ENCODE measurements at places on chromosomes 12 and 14.

- no peak for DNase-seq
Observed at GRCh38 chr12:42296503-42297109, 29.3 kb downstream of the ZCRB1 start.

- DNase-seq, result no peak
Observed at GRCh38 chr14:68094752-68095151, 275.2 kb downstream of the RAD51B start.

DNA sequence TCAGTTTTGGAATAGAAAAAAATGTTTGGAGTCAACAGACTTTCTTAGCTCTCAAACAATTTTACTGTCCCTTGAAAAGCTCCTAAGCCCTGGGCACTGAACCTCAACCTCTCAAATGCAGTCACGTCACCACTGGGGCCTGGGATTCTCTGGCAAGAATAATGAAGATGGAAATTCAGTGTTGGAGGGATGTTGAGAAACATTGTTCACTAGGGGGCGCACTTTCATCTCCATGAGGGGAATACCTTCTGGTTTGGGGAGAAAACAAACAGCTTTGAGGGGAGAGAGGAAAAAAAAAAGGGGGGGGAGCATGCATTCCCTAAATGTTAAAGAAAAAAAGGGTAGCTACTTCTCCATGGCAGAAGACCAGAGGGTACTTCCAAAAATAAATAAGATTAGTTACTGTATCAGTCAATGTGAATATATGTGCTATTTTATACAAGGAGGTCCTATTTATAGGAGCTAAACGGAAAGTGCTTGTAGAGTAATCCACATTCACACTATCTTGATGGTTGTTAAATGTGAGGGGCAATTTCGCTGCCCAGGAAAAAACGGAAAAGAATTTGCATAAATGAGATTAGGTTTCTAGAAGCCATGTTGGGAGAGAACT lies 5.8 kb upstream of the TBPL2 start:
- no peak for DNase-seq

GRCh38 chr12:79020106-79020505 lies 155.5 kb downstream of the SYT1 start:
- no peak for DNase-seq

DNA sequence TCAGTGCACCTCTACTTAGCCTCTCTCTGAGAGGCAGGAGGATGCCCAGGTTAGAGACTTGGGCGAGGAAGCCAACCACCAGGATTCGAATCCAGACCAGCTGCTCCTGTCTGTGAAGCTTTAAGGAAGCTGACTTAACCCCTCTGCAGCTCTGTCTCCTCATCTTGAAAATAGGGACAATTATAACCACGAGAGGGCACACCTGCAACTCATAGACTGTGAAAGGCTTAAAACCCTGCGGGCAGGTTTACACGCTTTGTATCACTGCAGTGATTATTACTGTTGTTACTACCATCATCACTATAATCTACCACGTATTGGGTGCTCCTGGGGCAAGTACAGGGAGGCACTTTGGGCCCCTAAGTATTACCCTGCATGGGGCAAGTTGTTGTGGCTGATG lies 379.8 kb downstream of the VRK1 start:
- no peak for DNase-seq

GRCh38 chr14:33647385-33647786 lies 303.5 kb downstream of the EGLN3 start:
- DNase-seq, result no peak

- no peak for DNase-seq
Observed at GRCh38 chr14:68756000-68756481, 36.8 kb downstream of the ZFP36L1 start.

- no peak for DNase-seq
Observed at GRCh38 chr12:40325349-40325960, 100.7 kb downstream of the LRRK2 start.

- no peak for DNase-seq
Observed at GRCh38 chr12:50790081-50790480, 26.2 kb downstream of the ATF1 start.

DNA sequence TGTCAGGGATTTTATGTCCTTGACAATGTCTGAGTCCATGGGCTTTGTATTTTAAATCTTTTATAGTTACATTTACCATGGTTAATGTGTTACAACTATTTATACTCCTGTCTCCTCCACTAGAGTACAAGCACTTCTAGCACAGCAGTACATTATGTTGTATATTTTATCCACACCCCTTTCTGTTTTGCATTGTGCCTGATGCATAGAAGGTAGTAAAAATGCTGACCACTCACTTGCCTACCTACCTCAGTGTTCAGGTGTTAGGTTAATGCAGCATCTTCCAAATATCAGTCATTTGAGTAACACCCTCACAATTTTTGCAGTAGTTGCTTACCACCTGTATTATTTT lies 31.1 kb upstream of the SLC38A2 start:
- DNase-seq, result no peak

- no peak for DNase-seq
Observed at GRCh38 chr12:130621696-130622298, 94.3 kb downstream of the RIMBP2 start.

- DNase-seq, result no peak
Observed at GRCh38 chr12:46472893-46473633, 100.5 kb upstream of the SLC38A2 start.

DNA sequence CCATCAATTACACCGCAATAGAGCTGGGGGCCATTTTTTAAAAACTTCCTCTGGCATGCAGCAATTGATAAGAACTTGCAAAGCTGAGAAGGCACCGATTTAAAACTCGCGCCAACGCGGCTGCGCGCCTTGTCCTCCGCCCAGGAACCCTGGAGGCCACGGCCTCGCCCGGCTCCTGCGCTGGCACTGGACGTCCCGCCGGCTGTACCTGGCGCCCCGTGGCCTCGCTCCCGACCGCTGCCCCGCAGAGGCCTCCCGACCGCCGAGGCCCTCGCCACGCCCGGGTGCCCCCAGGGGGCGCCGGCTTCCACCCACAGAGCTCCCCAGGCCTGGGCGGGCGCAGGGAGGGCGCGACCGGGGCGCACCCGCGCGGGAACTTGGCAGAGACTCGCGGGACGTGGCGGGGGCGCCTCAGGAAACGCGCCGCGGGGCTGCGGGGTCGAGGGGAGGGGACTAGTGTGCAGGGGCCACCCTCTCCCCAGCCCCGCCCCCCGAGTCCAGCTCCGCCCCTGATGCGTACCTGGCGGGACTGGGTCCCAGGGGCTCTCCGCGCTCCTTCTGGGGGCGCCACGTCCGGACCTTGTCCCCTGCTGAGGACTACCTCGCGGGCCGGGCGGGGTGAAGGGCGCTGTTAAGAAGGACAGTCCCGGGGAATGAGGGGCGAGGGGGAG lies 65.7 kb downstream of the TNFAIP2 start:
- DNase-seq, result peak; percentile 13

DNA sequence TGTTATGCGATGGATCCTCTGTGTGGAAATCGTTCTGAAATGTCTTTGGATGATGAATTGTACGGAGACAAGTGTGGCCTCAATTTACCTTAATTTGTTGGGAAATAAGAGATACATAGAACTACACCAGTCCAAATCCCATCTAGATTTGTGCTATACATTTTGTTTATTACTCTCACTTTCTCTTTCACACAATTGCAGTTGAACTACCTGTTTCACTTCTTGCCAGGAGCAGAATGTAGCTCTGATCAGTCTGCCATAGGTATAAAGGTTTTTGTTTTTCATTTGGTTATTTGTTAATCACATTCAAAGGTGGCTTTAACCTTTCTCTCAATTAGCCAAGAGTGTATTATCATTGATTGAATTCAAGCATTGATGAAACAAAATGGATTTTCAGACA lies 268.2 kb downstream of the SNAPC1 start:
- DNase-seq, result no peak

DNA sequence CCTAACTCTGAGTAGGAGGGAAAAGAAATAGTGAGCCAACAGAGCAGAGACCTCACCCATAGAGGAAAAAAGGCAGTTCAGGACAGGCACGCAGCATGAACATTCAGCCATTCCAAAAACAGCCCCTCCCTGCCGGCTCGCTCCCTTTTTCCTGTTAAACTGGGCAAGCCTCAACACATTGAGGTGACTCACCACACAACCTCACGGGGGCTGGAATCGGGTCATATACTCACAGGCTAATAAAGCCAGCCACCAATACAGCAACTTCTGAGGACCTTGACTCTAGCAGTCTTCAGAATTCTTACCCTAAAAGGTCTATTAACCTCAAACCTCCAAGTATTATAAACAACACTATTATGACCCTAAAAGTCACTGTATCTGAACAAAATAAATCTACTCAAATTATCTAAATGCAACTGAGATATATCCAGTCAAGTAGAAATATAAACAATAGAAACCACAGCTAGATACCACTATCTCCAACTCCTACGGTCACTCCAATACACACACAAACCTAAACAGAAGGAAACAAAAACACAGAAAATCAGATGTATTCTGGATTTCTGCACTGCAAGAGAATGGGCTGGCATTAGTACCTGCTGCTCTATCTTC lies 6.3 kb downstream of the YBX3 start:
- no peak for DNase-seq

- DNase-seq, result no peak
Observed at GRCh38 chr14:90678846-90679362, 137.3 kb downstream of the TTC7B start.

- DNase-seq, result no peak
Observed at GRCh38 chr14:92998946-92999345, 76.0 kb downstream of the CHGA start.

DNA sequence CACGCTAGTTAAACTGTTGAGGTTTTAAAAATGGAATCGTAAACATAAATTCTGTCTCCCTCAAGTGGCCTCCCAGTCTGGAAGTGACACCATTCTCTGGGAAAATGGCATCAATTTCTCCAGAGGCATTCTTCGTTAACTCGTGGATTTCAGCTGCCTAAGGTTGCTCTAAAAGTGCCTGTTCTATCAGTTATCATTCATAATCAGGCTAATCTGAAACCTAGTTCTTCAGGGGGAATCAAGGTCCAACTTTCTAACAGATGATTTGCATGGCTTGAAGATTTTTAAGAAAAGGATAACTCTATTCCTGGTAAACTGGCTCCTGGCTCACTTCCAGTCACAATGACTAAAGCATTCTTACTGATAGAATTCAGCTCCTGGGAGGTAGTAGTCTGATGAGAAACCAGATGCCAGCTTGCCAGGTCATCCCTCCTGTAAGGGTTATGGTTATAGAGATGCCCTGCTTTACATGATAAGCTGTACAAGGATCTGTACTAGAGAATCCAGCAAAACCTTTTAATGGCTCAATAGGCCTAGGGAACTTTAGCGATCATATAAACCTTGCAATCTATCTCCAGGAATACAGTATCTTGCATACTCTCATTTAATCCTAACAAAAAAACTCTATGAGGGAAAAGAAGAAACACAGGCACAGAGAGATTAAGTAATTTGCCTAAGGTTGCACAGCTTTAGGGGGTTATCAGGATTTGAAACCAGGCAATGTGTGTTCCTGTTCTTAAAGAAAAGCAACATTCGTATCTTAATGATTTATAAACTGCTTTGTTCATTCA lies 1.5 kb downstream of the L3HYPDH start:
- no peak for DNase-seq

- DNase-seq, result no peak
Observed at GRCh38 chr14:76984787-76985375, 43.6 kb downstream of the IRF2BPL start.

GRCh38 chr12:16261944-16262475 lies 15.5 kb downstream of the SLC15A5 start:
- no peak for DNase-seq

GRCh38 chr14:61563162-61563511 lies 132.2 kb upstream of the HIF1A start:
- no peak for DNase-seq

- no peak for DNase-seq
Observed at GRCh38 chr14:75579338-75579864, 981 bp downstream of the FLVCR2 start.

GRCh38 chr12:128797119-128798118 lies 26.3 kb downstream of the SLC15A4 start:
- DNase-seq, result no peak

DNA sequence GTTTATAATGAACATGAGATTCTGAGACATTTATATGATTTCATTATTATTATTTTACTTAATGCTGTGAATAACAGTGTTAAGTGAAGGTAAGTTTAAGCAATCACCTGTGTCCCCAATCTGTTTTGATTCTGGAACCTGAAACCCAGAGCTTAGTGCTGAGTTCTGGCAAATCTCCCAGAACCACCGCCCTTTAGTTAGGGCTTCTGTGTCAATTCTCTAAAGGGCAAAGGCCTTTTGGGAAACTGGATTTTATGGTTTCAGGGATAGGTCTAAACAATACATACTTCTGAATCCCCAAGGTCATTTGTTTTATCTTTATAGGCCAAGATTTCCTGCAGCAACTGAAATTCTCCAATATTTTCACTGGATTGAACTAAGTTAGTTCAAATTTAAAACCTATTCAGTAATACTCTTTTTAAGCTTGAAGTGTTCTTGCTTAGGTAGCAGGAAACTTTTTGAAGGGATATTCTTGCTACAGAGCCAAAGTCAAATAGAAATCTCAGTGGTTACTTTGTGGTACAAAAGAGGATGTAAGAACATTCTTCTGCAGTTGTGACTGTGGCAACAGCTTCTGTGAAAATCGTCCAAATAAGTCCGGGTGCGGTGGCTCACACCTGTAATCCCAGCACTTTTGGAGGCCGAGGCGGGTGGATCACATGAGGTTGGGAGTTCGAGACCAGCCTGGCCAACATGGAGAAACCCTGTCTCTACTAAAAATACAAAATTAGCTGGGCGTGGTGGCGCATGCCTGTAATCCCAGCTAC lies 10.0 kb upstream of the PKP2 start:
- DNase-seq, result no peak

DNA sequence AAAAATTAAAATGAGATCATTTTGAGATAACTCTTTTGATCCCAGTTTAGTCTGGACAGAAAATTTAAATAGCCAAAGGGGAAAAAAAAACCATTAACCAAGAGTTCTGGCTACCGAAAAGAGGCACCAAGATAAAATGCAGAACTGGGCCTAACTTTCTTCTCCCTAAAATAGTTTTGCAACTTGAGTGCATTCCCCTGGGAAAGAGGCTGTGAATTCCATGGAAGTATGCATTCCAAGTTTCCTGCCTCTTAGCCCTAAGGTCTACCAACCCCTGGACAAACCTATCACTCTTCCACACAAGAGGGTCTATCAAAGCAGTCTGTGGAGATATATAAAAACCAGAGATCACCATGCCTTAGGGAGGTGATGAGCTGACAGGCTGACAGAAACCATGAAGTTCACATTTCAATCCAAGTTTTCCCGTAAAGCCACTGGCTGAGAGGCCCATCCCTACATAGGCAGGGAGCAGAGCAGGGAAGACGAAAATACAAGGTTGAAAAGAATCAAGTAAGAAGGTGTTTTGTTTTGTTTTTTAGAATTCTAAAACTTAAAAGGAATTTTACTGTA lies 33.8 kb downstream of the DCP1B start:
- no peak for DNase-seq

GRCh38 chr12:100964028-100964427 lies 169.5 kb downstream of the ANO4 start:
- no peak for DNase-seq

DNA sequence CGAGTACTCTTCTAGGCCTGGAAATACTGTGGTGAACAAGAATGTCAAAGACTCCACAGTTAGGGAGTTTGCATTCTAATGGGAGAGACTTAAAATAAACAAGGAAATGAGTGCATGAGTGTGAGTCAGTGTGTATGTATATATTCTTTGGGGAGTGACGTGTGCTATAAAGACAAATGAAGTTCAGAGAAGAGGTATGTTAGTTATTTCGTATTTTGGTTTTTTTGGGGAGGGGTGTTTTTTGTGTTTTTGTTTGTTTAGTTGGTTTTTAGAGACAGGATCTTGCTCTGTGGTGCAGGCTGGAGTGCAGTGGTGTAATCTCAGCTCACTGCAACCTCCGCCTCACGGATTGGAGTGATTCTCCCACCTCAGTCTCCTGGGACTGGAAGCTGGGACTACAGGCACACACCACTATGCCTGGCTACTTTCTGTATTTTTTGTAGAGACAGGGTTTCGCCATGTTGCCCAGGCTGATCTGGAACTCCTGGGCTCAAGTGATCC lies 74.3 kb downstream of the SRGAP1 start:
- no peak for DNase-seq

All from effector memory CD4-positive, alpha-beta T cell (primary cell).